ENCODE measurements at places on chromosomes 2 and 18.

GRCh38 chr2:160647967-160648685 is 154.5 kb upstream of the RBMS1 start:
- DNase-seq, result peak; percentile 35

- no peak for DNase-seq
Observed at GRCh38 chr2:83971547-83971946, 487.5 kb downstream of the SUCLG1 start.

DNA sequence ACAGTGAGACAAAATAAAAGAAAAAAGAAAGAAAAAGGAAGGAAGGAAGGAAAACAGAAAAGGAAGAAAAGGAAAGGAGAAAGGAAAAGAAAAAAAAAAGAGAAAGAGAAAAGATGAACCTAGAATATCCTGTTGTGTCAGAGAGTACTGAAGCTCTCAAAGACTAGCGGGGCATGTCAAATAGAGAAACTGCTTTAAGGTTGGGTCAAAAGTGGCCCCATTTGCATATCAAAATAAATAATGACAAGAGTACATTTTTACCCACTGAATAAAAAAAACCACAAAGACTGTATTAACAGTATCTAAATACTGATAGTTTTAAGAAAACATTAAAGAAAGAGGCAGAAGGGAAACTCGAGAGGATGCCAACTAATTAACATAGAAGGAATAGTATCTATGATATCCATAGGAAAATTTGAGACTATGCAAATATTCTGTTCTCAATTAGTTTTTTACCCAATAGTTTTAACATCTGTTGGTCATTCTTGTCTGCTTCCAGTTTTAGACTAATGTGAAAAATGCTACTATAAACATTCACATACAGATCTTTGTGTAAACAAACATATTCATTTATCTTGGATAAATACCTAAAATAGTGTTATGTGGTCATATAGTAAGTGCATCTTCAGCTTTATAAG is 53.2 kb downstream of the SFXN5 start:
- no peak for DNase-seq

- no peak for DNase-seq
Observed at GRCh38 chr2:70045932-70046331, 41.3 kb upstream of the PCBP1 start.

DNA sequence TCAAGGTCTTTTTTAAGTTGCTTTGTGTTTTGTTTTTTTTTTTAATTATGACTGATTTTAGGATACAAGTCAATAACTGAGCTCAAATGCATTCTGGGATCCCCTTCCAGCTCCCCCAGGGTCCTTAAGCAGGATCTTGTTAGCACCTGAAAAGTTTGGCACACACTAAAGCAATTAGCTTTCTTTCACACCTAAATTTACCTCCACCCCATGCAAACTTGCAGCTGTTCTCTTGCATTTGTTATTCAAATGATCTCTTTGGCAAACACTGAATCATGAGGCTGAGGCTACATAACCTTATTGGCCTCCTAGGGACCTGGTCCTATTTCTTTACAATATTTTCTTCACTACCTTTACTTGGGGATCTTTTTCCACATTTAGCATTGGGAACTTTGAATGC is 2026.1 kb upstream of the CELF4 start:
- DNase-seq, result peak; percentile 64

- peak; percentile 39 for DNase-seq
Observed at GRCh38 chr2:218398437-218399390, 954 bp upstream of the CTDSP1 start.

- DNase-seq, result peak; percentile 85
Observed at GRCh38 chr18:24271381-24272228, 126.0 kb downstream of the OSBPL1A start.

DNA sequence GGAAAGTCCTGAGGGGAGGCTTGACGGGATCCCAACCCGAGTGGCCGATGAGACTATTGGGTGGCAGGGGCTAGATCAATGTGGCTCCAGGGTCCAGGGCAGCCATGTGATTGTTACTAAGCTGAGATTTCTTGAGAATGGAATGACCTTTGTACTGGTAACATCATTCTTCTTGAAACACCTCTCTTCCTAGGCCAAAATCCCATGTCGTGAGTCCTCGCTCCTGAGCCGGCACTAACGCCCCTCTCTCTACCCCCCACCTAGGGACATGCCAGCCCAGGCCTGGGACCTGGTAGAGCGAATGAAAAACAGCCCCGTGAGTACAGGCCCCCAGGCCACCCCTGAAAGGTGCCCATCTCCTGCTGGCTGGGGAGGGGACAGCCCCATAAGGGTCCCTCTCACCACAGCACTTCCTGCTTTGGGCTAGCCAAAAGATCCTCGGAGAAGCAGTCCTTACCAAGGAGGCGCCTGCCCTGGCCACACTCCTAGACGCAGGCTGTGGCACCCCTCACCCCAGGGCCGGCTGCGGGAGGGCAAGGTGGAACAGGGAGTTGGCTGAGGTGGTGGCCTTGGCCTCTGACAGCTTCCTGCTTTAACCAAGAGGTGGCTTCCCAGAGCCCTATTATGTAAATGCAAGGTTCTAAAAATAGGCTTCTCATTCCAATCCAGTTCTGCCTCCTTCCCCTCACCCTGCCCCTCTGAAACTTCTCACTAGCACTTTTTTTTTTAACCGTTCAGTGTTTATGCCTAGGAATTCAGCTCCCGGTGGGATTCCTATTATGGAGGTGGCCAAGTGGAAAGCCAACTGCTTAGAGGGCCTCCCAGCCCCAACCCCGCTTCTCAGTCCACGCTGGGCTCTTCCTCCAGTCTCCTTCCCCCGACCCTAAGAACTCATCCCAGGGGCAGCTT is 126.6 kb upstream of the PPP1CB start:
- DNase-seq, result peak; percentile 42

DNA sequence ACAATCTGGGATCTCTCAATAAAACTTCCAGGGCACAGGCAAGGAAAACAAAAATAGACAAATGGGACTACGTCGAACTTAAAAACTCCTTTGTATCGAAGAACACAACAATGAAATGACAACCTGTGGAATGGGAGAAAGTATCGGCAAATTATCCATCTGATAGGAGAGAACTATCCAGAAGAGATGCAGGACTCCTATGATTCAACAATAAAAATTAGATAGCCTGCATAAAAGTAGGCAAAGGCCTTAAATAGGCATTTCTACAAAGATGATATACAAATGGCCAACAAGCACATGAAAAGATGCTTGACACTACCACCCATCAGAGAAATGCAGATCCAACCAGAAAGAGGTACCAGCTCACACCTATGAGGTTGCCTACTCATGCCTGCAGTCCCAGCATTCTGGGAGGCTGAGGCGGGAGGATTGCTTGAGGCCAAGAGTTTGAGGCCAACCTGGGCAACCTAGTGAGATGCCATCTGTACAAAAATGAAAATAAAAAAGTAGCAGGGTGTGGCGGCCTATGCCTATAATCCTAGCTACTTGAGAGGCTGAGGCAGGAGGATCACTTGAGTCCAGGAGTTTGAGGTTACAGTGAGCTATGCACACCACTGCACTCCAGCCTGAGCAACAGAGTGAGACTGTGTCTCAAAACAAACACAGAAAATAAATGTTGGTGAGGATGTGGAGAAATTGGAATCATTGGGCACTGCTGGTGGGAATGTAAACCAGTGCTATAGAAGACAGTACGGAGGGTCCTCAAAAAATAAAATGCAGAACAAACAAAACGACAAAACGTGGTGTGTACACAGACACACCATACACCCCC is 21.6 kb downstream of the TWIST2 start:
- no peak for DNase-seq

DNA sequence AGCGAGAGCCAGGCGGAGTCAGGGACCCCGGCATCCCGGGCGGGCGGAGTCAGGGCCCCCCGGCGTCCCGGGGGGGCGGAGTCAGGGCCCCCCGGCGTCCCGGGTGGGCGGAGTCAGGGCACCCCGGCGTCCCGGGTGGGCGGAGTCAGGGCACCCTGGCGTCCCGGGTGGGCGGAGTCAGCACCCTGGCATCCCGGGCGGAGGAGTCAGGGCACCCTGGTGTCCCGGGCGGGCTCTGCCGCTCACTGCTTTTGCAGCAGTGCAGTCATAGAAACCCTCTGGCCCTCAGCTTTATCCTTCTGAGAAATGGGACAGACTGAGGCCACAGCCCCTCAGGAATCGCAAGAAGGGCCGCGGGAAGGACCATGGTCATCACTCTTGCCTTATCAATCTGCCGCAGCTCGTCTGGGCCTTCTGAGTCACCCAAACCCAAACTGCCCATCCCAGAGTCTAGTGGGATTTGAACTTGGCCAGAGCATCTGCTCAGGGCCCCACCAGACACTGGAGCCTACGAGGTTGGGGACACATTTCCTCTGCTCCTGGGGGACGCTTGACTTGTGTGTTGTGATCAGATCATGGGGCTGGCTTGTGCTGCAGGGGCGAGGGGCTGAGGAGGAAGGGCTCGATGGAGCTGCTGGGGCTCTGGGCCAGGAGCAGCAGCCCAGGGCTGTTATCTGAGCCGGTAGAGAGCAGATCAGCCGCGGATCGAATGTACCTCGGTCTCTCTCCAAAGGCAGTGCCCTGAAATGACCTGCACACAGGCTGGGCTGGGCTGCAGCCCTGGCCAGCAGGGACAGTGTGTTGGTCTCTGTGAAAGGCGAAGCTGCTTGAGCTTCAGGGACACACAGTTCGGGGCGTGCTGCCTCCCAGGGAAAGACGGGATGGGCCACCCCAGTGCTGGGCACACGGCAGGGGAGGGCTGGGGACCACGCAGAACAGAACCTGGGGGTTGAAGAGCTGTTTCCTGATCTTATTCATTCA is 290.1 kb upstream of the HDAC4 start:
- no peak for DNase-seq

DNA sequence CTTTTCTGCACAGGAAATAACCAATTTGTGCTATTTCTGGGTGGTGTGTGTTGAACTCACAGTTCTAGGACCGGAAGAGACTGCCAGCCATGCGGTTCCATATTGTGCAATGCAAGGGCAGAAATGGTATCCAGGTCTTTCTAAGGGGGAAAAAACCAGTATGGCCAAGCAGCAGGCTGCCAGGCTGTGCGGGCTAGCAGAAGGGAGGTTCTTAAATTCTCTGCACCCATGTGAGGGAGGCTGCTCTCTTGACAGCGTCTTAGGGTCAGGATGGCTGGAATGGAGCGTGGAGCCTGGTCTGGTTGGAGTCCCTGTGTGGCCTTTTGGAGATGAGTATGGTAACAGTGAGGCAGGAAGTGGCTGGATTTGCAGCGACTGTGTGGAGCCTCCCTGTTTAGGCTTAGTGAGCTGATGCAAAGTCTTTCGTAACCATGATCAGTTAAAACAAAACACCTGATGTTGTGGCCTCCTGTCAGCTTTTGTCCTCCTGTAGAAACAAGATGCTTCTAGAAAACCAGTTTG is 52.6 kb downstream of the NCK2 start:
- DNase-seq, result no peak

- no peak for DNase-seq
Observed at GRCh38 chr18:63890950-63891304, 3.4 kb downstream of the SERPINB2 start.

- no peak for DNase-seq
Observed at GRCh38 chr2:74764429-74765272, 69.3 kb upstream of the HK2 start.

- DNase-seq, result no peak
Observed at GRCh38 chr2:231069379-231070054, 12.8 kb downstream of the PSMD1 start.

GRCh38 chr18:21254576-21254975 is 12.5 kb downstream of the GREB1L start:
- no peak for DNase-seq

- DNase-seq, result no peak
Observed at GRCh38 chr2:231512222-231512621, 18.0 kb downstream of the NMUR1 start.

DNA sequence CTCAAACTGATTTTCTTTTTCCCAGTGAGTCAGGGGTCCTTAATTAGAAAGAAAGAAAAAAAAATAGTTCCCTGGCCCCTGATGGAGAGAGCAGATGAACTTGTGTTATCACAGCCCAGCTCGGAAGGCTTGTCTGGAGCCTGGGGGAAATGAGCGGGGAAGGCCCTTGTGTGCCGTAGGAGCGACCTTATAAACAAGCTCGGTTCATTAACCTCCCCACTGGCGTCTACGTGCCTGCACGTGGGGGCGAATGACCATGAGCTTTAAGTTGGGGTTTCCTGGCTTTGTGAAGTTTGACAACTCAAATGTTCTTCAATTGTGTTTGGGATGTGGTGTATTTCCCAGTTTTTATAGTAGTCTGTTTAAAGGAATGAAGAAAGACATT is 69.5 kb downstream of the EPAS1 start:
- DNase-seq, result no peak

GRCh38 chr2:239482778-239483712 is 82.2 kb upstream of the HDAC4 start:
- DNase-seq, result no peak

DNA sequence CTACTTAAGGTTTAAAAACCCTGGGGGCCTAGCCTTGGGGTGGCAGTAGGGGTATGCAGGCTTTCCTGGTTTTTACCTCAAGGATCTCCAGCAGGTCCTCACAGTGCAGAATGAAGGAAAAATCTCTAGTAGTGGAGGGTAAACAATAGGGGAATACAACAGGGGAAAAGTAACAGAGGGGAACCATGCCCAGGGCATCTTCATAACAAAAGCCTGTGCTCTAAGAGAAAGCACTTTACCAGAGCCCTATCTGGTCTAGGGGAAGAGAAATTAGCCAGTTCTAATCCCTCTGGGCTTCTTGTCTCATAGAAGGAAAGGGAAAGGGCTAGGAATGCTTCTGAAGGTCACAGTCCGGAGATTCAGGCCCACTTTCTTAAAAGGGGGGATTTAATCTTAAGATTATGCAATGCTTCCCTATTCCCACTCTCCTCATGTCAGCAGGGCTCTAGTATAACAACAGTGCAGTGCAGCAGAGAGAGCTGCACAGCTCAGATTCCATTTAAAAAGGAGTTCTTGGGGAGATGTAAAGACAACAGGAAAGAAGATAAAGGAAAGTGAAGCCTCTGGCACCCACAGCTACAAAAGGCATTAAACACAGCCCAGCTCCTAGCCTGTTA is 149.0 kb upstream of the CYP1B1 start:
- DNase-seq, result no peak

GRCh38 chr2:10157293-10157692 is 34.8 kb downstream of the RRM2 start:
- DNase-seq, result no peak
